ENCODE measurements at places on chromosomes 1 and 21.

- no peak for DNase-seq
Observed at GRCh38 chr1:179066471-179066870, 15.4 kb upstream of the TOR3A start.

- DNase-seq = peak; percentile 38
Observed at GRCh38 chr1:24276791-24277190, 42.4 kb upstream of the GRHL3 start.

GRCh38 chr1:160162931-160163330 lies 11.5 kb downstream of the ATP1A4 start:
- DNase-seq = no peak

GRCh38 chr1:2528966-2529783 lies 888 bp downstream of the HES5 start:
- no peak for DNase-seq

DNA sequence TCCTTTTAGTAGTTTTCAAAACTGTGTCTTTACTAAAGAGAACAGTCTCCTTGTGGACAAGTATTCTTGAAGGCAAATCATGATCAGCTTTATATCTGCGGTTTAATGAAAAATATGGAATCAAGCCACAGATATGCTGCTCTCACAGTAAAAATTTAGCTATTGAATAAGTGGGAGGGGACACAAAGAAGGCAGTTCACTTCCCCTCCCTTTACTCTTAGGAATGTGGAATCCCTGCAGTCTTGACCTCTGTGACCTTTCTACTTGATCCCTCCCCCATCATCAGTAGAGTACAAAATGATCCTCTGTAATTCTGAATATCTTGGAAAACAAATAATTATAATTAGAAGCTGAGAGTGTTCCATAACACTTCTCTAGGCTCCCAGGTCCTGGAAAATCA lies 136.7 kb upstream of the HOOK1 start:
- no peak for DNase-seq

DNA sequence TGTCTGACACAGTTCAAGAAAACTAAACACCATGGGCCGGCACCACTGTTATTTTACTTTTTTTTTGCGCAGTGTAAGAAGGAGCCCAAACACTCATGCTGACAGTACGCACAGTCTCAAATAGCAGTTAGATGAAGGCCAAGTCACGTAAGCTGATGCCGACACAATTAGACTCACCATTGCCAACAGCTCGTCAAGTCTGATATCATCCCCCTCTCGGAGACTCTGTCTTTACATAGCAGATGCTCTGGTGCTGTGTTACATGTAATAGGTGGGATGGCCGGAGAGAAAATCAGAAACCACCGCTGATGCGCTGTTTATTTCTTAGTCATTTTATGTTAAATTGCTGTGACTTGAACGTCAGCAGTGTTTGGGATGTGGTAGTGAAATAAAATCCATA lies 49.3 kb downstream of the TGFB2 start:
- DNase-seq = no peak

- no peak for DNase-seq
Observed at GRCh38 chr1:87783315-87783714, 454.6 kb downstream of the LMO4 start.

DNA sequence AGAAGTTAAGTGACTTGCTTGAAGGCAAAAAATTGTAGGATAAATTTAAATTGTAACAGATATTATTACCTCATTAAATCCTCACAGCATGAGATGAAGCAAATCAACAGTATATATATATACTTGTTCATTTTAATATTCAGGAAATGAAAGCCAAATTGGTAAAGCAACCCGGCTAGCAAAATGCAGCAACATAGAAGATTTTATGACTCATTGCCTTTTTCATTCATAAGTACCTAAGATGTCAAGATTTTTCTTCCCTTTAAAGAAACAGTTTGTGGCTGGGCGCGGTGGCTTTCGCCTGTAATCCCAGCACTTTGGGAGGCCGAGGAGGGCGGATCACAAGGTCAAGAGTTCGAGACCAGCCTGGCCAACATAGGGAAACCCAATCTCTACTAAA lies 190.5 kb upstream of the NRIP1 start:
- DNase-seq = peak; percentile 26

- no peak for DNase-seq
Observed at GRCh38 chr1:46543761-46544560, 7.5 kb downstream of the KNCN start.

- DNase-seq = no peak
Observed at GRCh38 chr1:5740450-5740849, 251.8 kb downstream of the NPHP4 start.

- DNase-seq = peak; percentile 54
Observed at GRCh38 chr1:46396441-46397398, 2.6 kb downstream of the FAAH start.

DNA sequence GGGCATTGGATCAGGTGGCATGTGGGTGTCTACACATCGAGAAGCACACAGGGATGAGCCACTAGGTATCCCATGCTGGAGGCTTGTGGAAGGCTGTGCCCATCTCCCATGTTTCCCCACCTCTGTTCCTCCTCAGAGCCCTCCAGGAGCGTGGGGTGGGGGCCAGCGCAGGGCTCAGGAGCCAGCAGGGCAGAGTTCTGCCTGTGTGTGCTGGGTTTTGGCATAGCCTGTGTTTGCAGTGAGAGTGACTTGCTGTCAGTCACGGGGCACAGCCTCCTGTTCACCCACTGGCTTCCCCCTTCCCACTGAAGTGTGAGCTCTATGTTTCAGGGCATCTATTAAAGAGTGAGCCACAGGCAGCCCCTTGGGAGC lies 10.4 kb downstream of the IBA57 start:
- no peak for DNase-seq

GRCh38 chr1:177181631-177182291 lies 11.0 kb downstream of the BRINP2 start:
- DNase-seq = peak; percentile 49

- DNase-seq = no peak
Observed at GRCh38 chr21:41260428-41260827, 56.2 kb upstream of the FAM3B start.

DNA sequence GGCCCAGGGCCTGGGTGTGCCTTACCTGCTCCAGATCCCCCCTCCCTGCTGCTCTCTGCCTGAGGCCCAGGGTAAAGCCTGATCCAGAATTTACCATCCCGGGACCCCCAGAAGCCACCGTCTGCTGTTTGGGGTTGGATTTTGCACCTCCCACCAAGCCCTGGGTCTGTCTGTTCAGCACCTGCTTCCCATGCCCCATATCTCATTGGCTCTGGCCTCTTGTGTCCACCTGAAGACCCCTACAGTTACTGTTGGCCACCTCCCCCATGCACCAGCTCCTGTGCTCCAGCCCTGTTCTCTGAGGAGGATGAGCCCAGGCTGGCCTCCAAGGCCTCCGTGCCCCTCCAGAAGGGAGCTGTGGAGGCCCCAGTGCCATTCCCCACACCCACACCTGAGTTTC lies 113.9 kb downstream of the GRIK3 start:
- no peak for DNase-seq

DNA sequence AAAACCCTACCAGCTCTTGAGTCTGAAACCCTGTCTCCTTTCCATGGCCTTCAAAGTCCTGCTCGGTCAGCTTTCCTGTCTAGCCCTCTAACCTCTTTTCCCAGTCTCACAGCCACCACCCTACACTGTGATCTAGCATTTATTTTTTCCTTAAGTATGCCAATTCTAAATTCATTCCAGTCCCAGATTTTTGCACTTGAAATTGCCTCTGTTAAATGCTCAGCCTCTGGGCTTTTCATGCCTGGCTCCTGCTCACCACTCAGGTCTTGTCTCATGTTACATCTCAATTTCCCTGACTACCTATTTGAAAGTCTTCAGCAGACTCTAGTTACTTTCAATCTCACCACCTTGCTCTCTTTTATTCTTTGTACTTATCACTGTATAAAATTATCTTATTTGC lies 176.2 kb downstream of the ADGRL4 start:
- DNase-seq = no peak

GRCh38 chr1:187721216-187721615 lies 892.5 kb downstream of the PLA2G4A start:
- no peak for DNase-seq

GRCh38 chr1:231751415-231751814 lies 124.8 kb downstream of the DISC1 start:
- no peak for DNase-seq

DNA sequence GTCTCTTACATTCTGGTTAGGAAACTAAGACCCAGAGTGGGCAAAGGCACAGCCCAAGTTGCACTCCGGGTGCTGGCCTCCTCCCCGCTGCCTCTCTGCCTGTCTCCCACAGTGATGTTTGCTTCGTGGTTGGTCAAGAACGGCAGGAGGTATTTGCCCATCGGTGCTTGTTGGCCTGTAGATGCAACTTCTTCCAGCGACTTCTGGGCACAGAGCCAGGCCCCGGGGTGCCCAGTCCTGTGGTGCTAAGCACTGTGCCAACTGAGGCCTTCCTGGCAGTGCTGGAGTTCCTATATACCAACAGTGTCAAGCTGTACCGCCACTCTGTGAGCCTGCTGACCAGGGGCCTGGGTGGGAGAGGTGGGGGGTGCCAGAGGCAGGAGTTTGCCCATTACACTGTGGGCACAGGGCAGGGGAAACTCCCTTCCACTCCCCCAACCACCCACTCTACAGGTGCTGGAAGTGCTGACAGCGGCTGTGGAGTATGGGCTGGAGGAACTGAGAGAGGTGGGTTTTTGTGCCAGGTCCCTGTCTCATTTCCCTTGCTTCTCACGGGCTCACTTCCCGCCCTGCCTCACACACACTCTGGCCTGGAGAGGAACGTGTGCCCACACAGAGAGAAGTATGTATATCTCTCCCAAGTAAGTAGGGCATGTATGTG lies 1.9 kb downstream of the BTBD19 start:
- no peak for DNase-seq

- peak; percentile 86 for DNase-seq
Observed at GRCh38 chr1:201739492-201740085, 89.4 kb upstream of the IPO9 start.

DNA sequence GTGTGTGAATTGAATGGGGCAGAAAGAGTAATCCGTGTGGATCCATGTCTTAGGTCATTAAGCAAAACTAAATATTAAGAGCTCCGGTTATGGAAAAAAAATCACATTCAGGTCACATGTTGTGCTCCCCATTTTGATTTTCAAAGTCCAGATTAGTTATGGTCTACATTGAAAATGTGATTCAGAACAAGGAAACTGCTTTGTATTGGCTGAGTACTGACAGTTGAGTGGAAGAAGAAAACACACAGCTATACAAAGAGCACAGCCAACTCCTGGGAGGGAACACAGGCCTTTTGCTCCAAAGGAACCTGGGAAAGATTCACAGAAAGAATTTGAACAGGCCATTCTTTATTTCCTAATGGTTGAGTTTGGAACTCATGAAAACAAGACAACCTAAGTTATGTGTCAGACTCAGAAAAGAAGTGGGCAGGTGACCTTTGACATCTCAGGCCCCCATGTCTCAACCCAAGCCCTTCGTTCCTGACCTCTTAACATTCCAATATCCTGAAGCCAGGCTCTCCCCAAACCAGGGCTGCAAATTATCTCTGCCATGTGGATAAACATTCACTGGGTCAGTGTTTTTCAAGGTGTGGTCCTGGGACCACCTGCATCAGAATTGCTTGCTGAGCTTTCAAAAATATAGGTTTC lies 159.3 kb upstream of the LMO4 start:
- DNase-seq = no peak

DNA sequence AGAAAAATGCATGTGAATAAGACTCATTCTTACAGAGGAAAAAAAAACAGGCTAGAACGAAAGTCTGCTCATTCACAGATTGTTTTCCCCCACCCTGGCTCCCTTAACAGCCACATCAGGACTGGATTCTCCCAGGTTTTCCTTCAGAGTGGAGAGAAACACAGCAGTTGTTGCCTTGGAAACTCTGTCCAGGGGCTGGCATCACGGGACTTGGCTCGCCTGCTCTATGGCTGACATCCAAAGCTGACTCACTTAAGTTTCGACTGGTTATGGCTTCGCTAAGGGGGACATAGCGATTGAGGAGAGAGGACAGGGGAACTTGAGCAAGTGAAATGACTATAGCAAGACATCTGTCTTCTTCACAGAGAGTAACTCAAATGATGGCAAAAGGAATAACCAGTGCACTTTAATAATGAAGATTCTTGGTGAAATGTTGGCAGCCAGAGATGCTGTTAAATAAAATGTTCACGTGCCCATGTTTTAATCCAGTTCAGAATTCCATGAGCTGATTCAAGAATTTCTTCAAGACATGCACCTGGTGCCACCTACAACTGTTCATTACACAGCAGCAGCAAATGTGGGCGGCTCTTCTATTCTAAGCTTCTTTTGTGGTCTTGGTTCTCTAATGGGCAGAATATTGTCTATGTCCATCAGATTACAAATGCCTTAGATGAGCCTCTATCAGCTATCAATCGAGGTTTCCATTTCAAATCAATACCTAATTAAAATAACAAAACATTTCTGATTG lies 21.8 kb downstream of the MIS18A start:
- peak; percentile 55 for DNase-seq

DNA sequence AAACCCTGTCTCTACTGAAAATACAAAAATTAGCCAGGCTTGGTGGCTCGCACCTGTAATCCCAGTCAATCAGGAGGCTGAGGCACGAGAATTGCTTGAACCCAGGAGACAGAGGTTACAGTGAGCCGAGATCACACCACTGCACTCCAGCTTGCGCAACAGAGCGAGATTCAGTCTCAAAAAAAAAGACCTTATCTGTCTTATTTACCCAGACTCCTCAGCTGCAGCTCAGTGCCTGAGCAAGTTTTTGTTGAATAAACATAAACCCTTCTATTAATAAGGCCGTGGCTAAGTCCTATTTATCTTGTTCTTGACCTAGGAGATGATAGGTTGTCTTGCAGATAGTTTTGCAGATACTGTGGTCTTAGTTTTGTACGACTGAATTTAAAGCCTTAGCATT lies 136.4 kb upstream of the TMEM51 start:
- DNase-seq = no peak
